NCI-H524 (cell line): ENCODE measurements at places on chromosomes 4 and X.

GRCh38 chr4:6855692-6856297 lies 53.8 kb upstream of the TBC1D14 start:
- DNase-seq, result no peak

GRCh38 chrX:38304010-38304409 lies 23.3 kb downstream of the RPGR start:
- DNase-seq, result peak; percentile 2

DNA sequence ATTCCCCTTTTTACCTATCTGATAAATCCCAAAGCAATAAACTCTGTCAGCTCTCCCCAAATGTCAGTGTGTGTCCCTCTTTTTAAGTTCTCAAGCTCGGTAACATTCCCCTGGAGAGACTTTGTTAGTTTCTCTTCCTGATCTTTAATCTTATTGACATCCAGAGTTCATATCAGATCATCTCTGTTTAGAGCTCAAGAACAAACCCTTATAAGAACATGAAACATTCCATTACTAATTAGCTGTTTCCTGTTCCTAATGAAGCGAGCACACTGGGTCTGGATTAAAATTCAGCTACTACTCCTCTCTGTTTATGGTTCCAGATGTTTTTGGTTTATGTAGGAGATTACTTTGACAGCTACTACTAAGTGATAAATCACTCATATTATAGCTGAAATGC lies 681.5 kb downstream of the DACH2 start:
- no peak for DNase-seq

DNA sequence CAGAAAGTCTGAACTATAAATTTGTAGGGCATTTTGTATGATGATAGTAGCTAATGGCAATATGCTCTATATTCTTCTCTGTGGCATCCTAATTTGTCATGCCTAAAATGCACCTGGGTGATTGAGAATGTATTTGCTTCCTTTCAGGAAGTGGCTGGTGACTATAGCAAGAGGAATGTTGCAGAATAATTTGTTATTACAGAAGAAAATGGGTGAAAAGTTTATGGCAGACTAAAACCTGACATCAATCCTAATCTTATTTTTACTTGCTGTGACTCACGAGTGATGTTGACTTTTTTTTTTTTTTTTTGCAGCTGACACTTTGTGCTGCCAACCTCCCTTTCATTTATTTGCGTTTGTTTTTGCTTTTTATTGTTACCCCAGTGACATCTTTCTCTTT lies 141.1 kb downstream of the MSL3 start:
- no peak for DNase-seq

DNA sequence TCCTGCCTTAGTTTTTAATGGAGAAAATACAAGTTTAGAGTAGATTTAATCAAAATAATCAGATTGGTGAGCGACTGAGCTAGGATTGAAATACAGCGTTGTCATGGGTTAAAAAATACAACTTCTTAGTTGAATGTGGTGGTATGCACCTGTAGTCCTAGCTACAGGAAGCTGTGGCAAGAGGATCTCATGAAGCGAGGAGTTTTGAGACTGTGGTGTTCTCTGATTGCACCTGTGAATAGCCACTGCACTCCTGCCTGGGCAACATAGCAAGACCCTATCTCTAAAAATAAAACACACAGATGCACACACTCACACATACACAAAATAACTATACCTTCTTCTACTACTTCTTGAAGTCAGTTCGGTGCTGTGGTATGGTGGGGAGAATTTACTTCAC lies 19.8 kb upstream of the GBA3 start:
- DNase-seq, result no peak
